ENCODE measurements at places on chromosomes 5 and 9.

GRCh38 chr5:9661316-9662015 lies 31.3 kb upstream of the TAS2R1 start:
- DNase-seq = no peak

GRCh38 chr5:94901191-94901979 lies 282.9 kb downstream of the SLF1 start:
- no peak for DNase-seq

GRCh38 chr5:28328681-28329080 lies 1290.3 kb upstream of the CDH9 start:
- DNase-seq = no peak

DNA sequence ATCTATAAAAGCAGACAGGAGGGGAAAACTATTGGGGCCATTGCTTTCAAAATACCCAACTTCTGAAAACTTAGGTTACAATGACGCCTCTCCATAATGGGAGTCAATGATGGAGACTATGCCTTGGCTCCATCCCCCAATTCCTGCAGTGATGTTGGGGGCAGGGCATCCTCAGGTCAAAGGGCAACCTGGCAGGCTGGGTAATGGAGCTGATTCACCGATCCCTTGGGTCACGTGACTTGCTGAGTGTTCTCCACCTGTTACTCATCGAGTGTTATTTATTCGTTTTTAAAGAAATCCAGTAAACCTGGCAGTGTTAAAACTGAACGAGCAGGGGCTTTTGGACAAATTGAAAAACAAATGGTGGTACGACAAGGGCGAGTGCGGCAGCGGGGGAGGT lies 244.4 kb downstream of the FAM114A2 start:
- no peak for DNase-seq

- DNase-seq = no peak
Observed at GRCh38 chr5:157309796-157310195, 43.9 kb downstream of the CYFIP2 start.

DNA sequence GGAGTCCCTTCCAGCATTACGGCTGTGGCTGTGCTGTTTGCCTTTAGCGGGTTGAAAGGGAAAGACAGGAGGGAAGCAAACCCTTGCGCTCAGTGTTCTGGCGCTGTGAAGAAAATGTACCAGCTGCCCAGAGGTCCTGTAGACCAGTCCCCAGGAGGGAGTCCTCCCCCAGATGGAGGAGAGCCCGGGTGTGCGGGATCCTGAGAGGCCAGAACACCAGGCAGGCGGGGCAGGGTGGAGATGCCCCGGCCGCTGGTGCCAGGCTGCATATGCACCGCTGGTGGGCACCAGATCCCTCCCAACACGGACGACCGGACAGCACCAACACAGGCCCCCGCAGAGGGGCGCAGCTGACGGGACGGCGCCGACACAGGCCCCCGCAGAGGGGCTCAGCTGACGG lies 37.2 kb upstream of the SLC9A3 start:
- no peak for DNase-seq

GRCh38 chr9:121439711-121440664 lies 59.7 kb downstream of the GGTA1 start:
- no peak for DNase-seq

DNA sequence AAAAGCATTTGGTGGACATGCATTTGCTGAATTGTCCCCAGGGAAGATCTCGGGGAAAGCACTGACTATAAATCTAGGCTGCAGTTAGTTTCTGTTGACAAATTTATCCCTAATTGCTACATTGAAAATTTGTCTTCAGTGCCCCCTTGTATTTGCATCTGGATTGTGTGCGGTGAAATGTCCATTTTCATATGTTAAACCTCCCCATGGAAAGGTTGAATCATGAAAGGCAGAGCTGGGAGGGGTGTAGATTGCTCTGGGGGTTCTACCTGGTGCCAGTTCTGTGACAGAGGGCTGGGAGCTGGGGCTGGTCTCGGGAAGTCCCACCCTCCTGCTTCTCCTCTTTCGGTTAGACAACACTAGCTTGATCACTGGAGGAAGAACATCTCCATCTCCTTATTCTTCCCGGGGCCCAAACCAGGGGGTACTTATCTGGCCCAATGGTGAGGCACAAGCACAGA lies 101.9 kb downstream of the GADD45G start:
- no peak for DNase-seq

DNA sequence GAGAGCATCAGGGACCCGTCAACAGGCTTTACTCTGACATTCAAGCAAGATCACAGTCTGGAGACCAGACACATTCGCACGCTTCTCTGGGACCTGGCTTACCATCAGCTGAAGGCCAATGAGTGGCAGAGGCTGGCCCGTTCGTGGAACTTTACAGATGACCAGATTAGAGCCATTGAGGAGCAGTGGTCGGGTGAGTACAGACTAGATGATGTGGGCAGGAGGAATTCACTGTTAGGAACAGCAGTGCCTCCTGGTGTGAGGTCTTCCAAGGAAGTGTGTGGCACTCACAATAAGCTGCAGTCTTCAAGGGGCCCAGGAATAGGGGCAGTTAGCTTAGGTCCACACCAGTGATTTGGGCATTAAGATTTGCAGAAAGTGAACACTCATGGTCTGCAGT lies 50.4 kb downstream of the POC5 start:
- DNase-seq = no peak

DNA sequence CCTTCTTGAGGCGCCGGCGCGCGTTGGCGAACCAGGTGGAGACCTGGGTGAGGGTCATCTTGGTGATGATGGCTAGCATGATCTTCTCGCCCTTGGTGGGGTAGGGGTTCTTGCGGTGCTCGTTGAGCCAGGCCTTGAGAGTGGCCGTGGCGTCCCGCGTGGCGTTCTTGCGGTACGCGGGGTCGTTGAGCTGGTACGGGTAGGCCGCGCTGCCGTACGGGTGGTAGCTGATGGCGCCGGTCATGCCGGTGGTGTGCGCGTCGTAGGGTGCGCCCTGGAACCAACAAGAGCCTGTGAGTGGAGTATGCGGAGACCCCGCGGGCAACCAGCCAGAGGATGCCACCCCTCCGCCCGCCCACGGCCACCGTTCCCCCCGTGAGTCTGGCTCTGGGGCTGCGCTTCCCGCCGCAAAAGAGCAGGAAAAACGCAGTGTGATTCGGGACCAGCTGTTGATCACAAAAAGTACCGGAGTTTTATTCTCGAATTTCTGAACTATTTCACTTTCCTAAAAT lies 1.9 kb downstream of the IRX2 start:
- DNase-seq = no peak

DNA sequence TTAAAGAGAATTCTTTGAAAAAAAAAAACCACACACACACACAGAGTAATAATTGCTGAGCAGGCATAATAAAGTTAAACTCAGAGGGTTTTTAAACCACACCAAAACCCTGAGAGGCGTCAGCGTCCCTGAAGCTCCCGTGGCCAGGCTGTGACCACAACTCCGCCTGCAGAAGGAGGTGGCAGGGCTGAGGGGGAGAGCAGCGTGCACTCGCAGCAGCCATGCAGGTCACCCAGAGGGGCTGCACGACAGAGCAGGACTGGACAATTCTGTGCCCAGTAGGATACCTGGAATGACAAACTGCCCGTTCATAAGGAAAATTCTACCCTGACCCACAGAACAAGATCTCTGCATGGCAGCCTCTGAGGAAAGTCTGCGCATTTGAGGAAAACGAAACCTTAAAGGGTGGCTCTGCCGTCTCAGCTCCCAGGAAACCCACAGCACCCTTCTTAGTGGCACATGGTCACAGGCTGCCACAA lies 44.0 kb downstream of the ROR2 start:
- DNase-seq = no peak

- no peak for DNase-seq
Observed at GRCh38 chr5:54146916-54147315, 163.5 kb downstream of the ARL15 start.

DNA sequence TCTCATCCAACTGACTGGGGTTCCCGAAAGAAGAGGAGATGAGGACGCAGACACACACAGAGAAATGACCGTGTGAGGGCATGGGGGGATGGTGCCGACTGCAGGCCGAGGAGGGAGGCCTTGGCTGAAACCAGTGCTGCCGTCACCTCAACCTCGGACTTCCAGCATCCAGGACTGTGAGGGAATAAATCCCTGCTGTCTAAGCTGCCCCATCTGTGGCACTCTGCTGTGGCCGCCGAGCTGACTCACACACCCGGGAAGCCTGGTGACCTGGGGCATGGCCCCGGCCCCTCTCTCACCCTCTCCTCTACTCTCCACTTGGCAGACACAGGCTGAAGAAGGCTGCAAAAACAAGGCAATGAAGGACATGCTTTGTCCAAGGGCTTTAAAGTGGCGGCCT lies 4.4 kb upstream of the COL5A1 start:
- DNase-seq = no peak

- DNase-seq = no peak
Observed at GRCh38 chr5:173341961-173342430, 13.8 kb upstream of the STC2 start.

- no peak for DNase-seq
Observed at GRCh38 chr9:6930827-6931226, 173.1 kb downstream of the KDM4C start.

- DNase-seq = no peak
Observed at GRCh38 chr5:145341842-145342241, 493.3 kb downstream of the PRELID2 start.

GRCh38 chr9:80094176-80094771 lies 522.5 kb downstream of the TLE4 start:
- DNase-seq = no peak

DNA sequence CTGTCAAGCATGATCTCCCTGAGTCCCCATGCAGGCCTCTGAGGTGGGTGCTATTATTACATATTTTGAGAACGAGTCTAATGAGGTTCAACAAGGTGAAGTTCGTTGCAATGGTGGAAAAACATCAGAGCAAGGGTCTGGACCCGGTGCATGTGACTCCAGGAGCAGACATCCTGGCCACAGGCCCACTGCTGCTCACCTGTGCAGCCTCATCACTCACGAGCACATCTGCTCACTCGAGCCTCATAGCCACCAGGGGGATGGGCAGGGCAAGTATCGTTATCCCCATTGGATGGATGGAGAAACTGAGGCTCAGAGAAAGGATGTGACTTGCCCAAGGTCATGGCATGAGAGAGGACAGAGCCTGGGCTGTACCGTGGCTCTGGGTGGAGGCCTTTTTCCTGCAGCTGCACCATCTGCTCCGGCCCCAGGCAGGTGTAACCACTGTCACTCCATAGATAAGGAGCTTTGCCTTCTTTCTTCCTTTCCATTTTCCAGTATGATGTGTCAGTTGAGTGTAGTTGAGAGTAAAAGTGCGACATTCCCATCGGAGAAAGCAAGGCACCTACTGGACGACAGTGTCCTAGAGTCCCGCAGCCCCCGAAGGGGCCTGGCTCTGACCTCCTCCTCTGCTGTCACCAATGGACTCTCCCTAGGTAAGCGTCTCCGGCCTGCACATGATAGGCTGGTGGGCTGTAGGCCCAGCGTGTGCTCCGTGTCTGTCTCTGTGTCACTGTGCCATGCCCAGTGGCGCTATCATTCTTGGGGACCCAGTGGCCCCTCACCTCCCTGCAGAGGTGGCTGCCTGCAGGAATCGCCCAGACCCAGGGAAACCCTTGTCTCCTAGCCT lies 68.4 kb upstream of the GARNL3 start:
- no peak for DNase-seq

- DNase-seq = no peak
Observed at GRCh38 chr5:142176255-142176654, 67.7 kb downstream of the NDFIP1 start.

DNA sequence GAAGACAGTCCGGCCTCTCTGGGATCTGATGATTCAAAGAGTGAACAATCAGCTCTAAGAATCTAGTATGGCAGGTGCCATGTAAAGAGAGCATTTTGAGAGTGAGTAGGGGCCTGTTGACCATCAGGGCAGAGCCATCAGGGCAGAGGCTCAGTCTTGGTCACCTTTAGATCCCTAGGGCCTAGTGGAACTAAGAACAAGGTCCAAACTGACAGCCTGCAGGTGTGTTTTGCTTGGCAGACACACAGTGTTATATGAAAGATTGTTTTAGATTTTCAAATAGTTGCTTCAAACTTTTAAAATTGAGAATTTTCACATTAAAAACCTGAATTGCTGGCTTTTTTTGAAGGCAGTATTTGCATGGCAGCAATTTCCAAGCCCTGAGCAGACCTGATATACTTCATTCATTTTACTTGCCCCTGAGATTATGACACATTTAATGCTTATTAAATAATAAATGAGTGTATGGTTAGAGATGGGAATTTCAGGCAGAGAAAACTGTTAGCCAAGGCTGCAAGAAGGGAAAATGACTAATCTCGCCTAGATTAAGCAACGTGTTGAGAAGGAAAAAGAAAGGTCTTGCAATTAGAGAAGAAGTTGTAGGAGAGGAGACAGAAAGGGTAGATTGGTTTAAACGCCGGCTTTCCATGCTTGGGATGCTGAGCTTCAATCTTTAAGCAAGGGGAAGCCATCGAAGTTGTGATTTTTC lies 279.6 kb downstream of the ARRDC3 start:
- DNase-seq = no peak

GRCh38 chr5:162091336-162091735 lies 23.8 kb downstream of the GABRG2 start:
- no peak for DNase-seq

- no peak for DNase-seq
Observed at GRCh38 chr5:143319437-143320227, 83.9 kb downstream of the NR3C1 start.

GRCh38 chr5:178425621-178426068 lies 164.5 kb downstream of the COL23A1 start:
- no peak for DNase-seq

DNA sequence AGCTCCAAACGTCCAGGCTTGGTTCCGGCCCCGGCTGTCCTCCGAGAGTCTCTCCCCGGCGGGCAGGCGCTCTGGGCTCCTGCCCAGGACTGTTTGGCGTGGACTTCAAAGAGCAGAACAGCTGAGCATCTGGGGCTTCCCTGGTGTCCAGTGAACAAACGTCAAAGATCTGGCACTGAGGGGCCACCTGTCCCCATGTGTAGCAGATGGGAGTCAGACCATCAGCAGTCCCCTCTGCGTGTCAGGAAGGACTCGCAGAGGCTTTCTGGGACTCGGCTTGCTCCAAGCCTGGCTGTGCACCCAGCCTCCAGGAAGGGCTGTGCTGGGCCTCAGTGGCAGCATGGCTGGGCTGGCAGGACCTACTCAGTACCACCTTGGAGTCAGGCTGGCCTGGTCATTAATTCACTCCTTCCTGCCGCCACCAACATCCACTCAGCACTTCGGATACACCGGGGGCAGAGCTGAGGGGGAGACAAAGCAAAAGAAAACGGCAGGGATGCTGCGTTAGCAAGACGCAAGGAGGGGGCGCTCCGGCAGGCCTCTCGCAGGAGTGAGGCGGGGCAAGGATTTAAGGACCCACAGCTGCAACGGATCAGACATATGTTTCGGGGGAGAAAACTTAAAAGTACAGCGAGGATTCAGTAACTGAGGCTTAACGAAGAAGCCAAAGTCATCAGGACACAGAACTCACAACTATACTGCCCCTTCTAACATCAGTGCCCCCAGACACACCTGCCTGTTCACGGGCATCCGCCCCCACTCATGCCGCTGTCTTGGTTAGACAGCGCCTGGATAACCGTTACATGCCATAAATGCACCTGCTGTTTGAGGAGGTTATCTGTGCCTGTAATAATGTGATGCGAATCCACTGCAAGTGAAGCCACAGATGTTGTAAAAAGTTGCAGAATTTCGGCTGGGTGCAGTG lies 164.5 kb upstream of the PHYKPL start:
- DNase-seq = no peak

- no peak for DNase-seq
Observed at GRCh38 chr5:55858104-55858503, 6.9 kb downstream of the IL31RA start.

Data from SHP77 treated with DMSO at 0.1 percent for 48 hours (cell line).